ENCODE measurements at places on chromosomes 12 and 14.

DNA sequence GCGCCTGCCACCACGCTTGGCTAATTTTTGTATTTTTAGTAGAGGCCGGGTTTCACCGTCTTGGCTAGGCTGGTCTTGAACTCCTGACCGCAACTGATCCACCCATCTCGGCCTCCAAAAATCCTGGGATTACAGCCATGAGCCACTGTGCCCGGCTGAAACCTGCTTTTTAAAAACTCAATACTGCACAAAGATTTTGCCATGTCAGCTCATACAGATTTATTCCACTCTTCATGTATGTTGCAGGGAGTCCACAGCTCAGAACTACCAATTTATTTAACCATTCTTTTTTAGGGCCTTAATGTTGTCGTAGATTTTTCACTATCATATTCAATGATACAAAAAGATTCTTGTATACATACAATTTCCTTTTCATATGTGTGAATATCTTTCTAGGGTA, 20.0 kb downstream of the ZCCHC8 start:
- no peak for DNase-seq

DNA sequence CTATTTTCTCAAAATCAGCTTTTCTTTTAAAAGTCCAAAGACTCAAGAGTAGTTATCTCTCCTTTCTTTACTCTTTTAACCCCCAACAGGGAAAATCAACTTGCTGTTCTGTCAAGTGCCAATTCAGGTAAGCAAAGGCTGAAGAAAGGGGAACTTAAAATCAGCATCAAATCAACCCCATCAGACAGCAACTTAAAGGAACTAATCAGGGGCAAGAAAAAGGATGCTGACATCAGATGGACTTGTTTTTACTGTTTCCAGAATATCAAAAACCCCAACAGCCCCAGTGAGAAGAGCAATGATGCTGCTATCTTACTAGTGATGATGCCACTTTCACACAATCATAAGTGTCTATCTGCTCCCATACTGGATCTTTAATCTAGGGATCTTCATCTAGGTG, 3.4 kb downstream of the BAZ2A start:
- DNase-seq = no peak

GRCh38 chr12:120462099-120462640, 7.4 kb downstream of the SRSF9 start:
- DNase-seq = no peak

DNA sequence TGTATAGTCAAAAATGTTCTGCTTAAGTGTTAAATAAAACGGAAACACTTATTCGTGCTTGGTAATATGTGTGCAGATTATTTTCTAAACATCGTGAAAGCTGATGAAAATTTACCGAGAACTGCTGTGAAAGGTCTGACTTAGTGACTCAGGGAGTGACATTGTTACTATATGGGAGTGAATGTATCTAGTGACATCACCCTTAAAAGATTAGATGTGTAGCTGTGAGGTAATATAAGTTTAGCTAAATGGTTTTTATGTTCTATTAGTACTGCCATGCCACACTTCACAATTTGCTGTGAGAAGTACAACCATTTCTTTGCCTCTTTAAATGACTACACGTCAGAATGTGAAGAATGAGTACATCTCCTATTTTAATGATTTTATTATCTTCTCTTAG, 1.3 kb downstream of the COX8C start:
- no peak for DNase-seq

- peak; percentile 59 for DNase-seq
These were observed at the start of gene PFKM for GRCh38 chr12:48119078-48119833. Gene PFKM, plus strand, starts transcription at chr12:48119364. Its CDS starts 3,411 bp downstream, at chr12:48122775.

DNA sequence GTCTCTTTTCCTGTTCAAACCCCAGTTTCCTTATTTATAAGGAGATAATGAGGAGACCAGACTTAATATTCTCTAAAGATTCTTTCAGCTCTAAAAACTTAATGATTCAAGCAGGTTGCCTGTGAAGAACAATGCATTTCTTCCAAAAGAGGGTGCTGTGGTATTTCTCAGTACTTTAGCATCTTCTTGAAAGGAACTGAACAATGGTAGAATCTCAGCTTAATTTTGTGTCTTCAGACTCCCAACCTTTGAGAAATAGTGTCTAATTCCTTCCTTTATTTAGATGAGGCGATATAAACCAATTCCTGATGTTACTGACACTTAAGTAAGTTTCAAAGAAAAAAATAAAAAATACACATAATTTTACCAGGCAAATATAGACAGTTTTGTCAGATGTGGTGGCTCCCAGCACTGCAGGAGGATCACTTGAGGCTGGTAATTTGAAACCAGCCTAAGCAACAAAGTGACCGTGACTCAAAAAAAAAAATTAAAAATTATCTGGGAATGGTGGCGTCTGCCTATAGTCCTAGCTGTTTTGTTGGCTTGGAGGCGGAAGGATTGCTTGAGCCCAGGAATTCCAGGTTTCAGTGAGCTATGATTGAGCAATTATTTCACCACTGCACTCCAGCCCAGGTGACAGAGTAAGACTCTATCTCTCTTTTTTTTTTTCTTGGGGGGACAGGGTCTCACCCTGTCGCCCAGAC, 76.9 kb upstream of the PSMA6 start:
- DNase-seq = no peak
